ENCODE measurements at places on chromosomes 12 and 14. TPM values are rescaled to one million over a fixed set of nuclear protein-coding genes. Genes with fewer than 3 reads are reported as not detected.

The CISTR gene
- total RNA-seq = not detected

The COCH gene
- total RNA-seq = 27.1 TPM

The AICDA gene
- total RNA-seq = 0.13 TPM

The PRIMA1 gene
- 0.29 TPM for total RNA-seq
